ENCODE measurements at places on chromosomes 12 and 14.
A peak's percentile ranks its signal among the peaks of the same experiment; 100 is the strongest.

- no peak for DNase-seq
These were observed 103.1 kb downstream of the ETV6 start for GRCh38 chr12:11752403-11753149.

GRCh38 chr14:45716572-45716971 lies 463.6 kb upstream of the MIS18BP1 start:
- no peak for DNase-seq

DNA sequence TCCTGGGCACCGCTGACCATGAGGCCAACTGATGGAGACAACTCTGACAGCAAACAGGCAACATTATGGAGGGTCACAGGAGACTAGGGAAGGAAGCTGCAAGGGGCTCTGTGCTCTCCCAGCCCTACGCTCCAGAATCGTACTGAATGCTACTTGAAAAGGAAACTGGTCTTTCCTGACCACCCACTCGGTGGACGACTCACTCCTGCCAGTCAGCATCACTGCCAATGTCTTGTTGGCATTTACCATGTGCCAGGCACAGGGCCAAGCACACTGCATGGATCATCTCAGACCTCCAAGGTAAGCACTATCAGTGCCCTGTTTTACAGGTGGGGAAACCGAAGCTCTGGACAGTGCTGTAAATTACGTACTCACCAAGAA lies 38.0 kb downstream of the CCDC85C start:
- DNase-seq, result no peak

GRCh38 chr12:51008329-51009055 lies 17.7 kb downstream of the SLC11A2 start:
- no peak for DNase-seq

GRCh38 chr14:60184146-60184904 lies 19.1 kb upstream of the DHRS7 start:
- peak; percentile 42 for DNase-seq

- DNase-seq, result no peak
These were observed 16.1 kb upstream of the TMEM106C start for GRCh38 chr12:47947341-47947740.

DNA sequence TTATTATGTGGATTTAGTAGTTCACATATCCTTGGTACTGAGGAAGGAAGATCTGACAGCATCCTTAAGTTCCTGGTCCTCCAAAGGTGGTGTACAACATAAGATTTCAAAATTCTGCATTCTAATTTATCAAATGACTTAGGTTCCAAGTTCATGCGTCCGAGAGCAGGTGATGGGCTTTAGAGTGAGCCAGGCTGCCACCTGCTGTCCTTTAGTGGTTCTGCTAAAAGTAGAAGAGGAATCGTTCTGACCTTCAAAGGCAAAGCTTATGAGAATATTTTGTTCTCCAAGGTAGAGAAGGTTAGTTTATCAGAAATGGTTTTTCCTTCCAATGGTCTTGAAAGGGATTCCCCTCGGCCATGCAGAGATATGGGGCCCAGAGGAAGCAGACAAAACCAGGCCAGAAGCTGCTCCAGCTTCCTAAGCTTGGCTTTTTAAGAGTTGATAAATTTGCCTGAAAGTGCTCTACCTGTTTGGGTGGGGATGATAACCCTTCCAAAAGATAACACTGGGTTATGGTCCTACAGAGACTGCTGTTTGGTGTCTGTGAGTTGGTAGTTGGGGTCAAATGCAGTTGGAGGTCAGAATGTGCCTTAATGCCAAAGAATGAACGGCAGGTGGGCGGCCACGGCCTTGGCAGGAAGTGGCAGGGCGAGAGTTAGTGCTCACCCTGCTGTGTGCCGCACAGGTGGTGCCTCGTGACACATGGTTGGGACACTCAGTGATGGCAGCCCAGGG lies 29.1 kb upstream of the LRTM2 start:
- peak; percentile 28 for DNase-seq

DNA sequence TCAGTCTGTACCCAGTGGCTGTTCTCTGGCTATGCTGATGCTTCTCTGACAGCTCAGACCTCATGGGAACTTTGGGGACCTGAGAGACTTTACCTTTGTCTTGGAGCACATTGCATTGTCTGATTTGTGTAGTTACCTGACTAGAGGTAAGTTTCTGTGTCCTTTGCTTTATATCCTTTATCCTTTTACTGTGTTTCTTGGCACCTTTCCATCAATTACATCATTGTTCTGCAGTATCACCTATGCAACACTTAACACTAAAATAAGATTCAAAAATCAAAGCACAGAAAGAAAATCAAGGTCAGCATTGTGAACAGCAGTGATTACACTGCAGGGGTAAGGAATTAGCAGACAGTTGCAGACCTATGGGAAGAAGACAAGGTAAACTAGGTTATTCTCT lies 43.8 kb downstream of the SLC35F4 start:
- DNase-seq, result no peak

- DNase-seq, result no peak
These were observed 8.5 kb downstream of the SLC38A1 start for GRCh38 chr12:46260124-46260912.

DNA sequence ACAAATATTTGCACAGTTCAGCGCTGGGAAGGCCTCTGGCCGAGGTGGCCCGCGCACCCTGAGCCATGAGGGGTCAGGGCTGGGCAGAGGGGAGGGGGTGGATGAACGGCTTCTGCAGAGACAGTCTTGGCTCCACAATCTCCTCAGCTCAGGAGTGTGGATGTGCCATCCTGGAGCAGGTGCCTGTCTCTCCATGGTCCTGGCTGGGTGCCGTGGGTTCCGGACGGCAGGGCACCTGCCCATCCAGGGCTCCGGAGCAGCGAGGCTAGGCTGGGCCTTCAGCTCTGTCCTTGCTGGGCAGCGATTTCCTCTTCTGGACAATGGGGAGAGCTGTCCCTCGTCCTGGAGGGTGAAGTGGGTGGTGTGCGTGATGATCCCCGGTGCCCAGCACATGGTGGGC lies 55.6 kb downstream of the KIF26A start:
- DNase-seq, result no peak

- DNase-seq, result no peak
These were observed 119.8 kb downstream of the SINHCAF start for GRCh38 chr12:31206038-31206670.

- DNase-seq, result no peak
These were observed 180.7 kb upstream of the SLC38A2 start for GRCh38 chr12:46553266-46553665.

DNA sequence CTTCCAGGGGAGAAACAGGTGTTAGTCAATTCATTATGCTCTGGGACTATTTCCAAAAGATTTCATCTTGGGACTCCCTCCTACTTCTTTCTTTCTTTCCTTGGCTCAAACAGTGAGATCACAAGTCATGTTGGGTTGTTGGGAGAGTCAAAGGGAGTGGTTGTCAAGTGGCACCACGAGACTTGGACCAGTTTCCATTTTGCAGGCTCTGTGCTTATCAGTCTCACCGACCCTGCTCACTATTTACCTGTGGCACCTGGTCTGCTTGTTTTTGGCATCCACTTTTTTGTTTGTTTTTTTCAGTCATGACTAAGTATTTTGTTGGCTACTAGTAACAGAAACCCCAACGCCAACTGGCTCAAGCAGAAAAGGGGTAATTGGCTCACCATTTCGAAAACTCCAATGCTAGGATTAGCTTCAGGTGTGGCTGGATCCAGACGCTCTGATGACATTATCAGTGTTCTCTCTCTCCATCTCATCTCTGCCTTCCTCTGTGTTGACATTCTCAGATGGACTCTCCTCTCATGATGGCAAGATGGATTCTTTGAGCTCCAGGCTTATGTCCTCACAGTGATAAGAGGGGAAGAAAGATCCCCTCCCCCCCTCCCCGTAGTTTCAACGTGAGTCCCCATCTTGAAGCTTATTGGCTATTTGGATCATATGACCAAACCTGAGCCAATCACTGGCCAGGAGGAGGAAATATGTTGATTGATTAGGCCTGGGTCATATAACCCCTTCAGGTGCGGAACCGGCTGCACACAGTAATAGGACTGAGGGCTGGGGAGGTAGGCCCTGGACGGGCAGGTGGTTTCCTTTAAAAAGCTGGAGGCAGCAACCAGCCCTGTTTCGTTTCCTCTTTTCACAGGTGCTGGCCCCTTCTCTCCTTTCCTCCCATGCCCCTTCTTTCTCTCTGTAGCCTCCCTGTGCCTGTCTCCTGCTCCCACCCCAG lies 84.2 kb downstream of the AACS start:
- no peak for DNase-seq

- DNase-seq, result no peak
These were observed 20.5 kb downstream of the ACTN1 start for GRCh38 chr14:68958553-68958952.

GRCh38 chr14:92480856-92481255 lies 32.7 kb upstream of the RIN3 start:
- no peak for DNase-seq

DNA sequence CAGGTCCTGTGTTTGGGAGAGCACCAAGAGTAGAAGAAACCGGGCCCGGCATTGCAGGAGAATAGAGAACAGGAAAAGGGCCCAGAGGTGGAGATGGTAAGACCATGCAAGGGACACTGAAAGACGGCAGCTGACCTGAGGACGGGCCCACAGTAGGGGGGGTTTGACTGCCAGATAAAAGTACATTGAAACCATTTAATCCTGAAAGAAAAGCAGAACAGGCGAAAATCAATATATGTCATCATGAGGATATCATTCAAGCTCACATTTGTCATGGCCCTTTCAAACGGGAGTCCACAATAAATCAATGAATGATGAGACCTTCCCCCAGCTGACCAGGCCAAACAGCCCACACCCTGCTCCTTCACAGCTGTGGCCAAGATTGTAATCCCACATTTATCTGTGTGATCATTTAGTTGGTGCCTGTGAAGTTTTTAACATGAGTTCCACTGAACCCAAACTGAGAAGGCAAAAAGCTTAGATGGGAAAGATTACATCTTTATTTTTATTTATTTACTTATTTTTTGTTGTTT lies 39.5 kb downstream of the E2F7 start:
- DNase-seq, result no peak

DNA sequence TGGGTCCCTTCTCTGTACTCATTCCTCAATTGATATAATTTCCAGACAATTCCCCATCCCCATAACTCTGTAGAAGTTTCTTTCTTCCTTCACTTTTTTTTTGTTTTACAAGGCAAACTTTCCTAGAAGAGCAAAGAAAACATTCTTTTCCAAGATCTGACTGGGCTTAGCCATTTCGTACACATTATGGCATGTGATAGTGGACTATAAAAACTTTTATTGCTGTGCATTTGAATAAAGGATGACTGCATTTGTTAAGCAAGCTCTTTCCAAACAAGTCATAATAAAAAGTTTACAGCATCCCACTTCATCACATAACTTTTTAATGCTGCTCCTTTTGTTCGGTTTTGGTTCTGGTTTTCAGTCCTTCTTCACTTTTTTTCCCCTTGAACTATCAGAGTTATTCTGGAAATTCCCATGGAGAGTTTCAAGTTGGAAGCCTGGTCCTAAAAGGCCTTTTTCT lies 231.0 kb upstream of the HMGA2 start:
- no peak for DNase-seq

- DNase-seq, result no peak
These were observed 34.1 kb downstream of the ACADS start for GRCh38 chr12:120759591-120760348.

GRCh38 chr14:89435492-89435891 lies 18.5 kb upstream of the FOXN3 start:
- no peak for DNase-seq

DNA sequence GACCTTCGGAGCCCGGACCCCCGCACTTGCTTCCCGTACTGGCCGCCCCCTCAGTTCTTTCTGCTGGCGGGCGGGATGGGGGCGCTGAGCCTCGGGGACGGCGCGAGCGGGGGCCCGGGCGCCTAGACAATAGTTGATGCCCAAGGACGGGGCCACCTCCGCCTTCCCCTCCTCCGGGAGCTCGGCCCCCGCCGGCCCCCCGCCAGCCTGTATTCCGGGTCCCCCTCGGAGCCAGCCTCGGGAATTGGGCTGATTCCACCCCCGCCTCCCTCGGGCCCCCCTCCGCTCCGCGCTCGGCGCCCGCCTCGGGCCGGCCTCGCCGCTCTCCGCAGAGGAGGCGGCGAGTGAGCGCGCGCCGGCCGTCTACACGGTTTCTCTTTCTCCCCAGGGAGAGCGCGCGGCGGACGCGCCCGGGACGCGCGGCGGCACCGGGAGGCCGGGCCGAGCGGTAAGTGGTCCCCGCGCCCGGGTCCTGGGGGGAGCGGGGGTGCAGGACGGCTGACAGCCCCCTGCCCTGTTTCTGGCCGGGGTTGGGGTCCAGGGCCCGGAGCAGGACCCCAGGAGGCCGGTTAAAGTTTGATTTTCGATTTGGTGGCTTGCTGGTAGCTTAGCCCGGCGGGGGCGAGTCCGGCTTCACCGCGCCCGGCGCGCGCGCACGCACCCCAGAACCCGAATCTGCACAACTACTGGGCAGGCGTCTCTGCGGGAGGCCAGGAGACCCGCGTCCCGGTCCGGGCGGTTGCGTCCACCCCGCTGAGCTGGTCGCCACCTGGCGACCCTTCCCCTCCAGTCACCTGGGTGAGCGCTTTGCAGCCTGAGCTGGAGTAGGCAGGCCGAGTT lies 413.7 kb downstream of the PCNX1 start:
- DNase-seq, result no peak

GRCh38 chr14:37048666-37049071 lies 123.7 kb downstream of the SLC25A21 start:
- DNase-seq, result no peak

- DNase-seq, result no peak
These were observed 126.3 kb downstream of the ERC1 start for GRCh38 chr12:1117371-1117770.

DNA sequence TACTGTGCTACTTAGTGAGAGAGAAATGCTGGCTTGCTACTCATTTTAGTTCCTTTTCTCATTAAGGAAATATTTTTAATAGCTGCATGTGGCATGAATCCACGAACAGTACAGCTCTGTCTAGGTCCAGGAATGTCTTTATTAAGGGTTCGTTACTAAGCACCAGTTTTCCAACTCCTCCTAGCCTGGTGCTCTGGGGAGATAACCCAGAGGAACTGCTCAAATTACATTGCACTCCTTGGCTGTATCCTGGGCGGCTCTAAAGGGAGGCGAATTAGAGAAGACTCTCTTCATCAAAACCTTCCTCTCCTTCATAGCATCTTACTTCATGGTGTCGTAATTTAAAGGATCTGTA lies 101.3 kb downstream of the PPM1A start:
- DNase-seq, result no peak

GRCh38 chr12:2284857-2285256 lies 232.1 kb downstream of the CACNA1C start:
- peak; percentile 24 for DNase-seq

- DNase-seq, result no peak
These were observed 241.4 kb downstream of the ETNK1 start for GRCh38 chr12:22866406-22866805.

GRCh38 chr14:73477618-73478266 lies 13.0 kb upstream of the RIOX1 start:
- no peak for DNase-seq

DNA sequence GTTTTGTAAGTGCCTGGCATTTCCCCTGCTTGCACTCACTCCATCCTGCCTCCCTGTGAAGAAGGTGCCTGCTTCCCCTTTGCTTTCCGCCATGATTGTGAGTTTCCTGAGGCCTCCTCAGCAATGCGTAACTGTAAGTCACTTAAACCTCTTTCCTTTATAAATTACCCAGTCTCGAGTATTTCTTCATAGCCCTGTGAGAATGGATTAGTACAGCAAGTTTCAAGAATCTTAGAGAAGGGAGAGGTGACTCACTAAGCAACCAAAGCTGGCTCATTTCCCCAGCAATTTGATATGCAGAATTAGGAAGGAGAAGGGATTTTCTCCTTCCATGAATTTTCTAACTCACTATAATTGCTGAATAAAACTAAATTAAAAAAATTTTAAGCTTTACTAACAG lies 251.0 kb upstream of the FOXG1 start:
- no peak for DNase-seq

All from DMS 273 treated with DMSO at 0.1 percent for 48 hours (cell line).